ENCODE measurements at places on chromosomes 7 and 10.

DNA sequence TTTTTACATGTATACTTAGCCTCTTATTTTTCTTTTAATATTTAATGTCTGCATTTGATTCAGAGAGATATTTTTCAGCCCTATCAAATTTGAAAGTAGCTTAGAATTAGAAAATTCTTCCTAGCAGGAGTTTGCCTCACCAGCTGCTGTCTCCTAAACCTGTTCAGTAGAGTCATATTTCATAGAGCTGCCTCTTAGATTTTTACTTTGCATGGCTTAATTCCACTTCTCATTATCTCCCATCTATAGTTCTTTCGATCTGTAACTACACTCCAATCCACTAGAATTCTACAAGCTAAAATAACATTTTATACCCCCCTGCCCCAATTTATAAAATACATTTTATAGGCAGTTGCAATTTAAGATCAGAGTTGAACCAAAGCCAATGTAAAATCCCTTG is 227.0 kb downstream of the ANK3 start:
- DNase-seq, result no peak

GRCh38 chr7:8413600-8413999 is 19.8 kb upstream of the NXPH1 start:
- no peak for DNase-seq

- no peak for DNase-seq
Observed at GRCh38 chr10:34906067-34906965, 91.2 kb upstream of the PARD3 start.

DNA sequence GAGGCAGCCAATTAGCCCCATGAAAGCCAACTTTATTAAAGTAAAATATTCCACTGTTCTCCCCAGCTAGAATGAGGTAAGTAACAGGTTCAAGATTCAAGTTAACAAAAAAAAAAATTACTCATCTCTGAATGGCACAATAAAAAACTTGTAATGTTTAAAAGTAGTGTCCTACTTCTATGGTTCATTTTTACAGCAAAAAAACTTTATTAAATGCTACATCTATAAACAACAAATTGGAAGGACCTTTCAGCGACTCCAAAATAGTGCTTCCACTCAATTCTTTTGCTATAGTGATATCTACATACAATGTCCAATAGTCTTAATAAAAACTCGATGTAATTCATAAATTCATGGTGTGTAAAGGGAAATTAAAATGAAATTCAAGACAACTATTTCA is 59.2 kb downstream of the EZH2 start:
- no peak for DNase-seq

DNA sequence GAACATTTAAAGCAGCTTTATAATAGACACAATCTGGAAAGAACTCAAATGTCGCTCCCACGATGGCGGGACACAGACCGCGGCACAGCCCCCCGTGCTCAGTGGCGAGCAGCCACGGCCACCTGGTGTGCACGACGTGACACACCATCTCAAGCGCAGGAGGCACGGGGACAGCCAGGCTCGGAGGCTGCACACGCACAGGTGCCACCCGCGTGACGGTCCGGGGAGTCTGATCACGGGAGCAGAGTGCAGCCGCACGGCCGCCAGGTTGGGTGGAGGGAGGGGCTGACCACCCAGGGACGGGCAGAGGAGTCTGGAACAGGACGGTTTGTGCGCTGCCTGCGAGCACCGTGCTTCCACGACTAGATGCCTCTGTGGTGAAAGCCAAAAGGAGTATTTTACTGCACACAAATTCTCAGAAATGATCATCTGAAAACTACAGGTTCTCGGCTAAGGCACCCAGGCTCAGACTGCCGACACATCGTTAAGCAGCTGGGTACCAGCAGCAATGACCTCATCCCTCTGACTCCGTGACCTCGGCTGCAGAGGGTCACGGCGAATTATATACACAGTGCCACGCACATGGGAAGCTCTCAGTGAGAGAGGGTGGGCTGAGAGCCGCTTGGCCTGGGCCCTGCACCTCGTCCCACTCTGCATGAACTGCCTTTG is 7.5 kb upstream of the GPER1 start:
- no peak for DNase-seq

GRCh38 chr7:142642316-142642715 is 107.0 kb upstream of the PRSS1 start:
- DNase-seq, result no peak

DNA sequence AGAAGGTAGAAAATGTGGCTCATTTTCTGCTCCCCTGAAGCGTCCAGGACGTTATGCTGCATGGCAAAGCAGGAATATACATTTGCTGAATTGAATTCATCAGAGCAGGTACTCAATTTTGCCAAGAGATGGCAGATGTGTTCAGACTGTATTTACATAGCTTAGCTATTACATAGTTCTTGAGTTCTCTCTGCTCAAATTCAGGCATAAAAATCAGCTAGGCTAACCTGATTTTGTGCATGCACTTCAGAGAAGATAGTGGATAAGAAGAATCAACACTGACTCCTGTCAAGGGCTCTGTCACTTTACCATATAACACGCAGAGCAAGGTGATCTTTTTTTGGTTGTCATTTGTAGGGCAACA is 209.2 kb upstream of the FAM3C start:
- no peak for DNase-seq

DNA sequence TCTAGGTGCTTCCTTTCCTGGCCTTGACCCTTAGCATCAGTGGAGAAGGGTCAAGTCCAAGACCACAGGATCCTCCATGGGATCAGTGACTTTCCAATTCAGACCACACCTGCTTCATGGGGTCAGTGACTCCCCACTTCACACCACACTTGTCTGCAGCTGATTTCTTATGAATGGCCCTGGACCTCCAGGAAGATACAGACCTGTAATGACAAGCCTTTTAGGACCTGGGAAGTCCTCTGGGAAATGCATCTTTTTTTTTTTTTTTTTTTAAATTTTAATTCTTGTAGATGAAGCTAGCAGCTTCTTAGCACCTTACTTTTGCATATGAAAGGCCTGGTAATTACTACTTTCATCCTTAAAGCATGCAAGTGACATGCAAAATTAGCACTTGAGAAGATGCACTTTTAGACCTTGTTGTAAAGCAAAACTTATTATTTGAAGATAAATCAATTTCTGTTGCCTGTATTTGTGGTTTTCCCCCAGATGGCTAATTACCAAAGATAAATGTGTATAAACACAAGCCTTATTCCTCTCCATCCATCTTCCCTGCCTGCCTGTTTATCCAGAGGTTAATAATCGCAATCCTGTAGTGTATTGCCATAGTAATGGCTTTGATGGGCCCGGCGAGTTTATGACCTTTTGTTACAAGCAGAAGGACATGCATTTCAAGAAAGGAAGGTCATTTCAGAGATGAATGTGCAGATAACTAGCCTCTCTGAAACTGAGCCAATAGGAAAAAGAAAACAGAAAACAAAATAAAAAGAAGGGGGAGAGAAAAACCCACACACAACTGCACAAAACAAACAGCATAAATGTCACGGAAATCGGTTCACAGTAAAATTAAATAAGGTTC is 1018.7 kb downstream of the TYW1 start:
- DNase-seq, result no peak

DNA sequence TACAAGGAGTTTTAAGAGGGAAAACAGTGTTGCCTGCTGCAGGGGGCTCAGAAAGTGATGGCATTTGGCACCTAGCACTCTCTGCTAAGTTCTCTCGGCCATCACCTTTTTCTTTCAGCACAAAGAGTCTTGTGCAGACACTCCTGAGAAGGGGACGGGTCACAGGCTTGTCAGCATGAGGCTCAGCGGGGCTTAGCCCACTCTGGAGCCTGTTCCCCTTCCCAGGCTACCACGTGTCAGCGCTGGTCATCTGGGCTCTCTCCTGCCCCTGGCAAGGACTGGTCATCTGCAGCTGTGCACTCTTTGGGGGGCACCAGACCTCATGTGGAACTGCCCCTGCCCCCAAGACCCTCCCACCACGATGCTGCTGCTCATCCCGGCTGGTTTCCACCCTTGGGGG is 152.1 kb upstream of the MKI67 start:
- DNase-seq, result no peak

GRCh38 chr7:135914346-135914745 is 62.8 kb downstream of the MTPN start:
- no peak for DNase-seq

- no peak for DNase-seq
Observed at GRCh38 chr10:122707535-122707934, 7.9 kb upstream of the C10orf120 start.

Data from LoVo (cell line).